ENCODE measurements at places on chromosomes 3 and 15.

GRCh38 chr3:27479806-27480543 is 4.2 kb downstream of the SLC4A7 start:
- DNase-seq: no peak

GRCh38 chr3:4756057-4756775 is 223.0 kb upstream of the BHLHE40 start:
- DNase-seq: no peak

DNA sequence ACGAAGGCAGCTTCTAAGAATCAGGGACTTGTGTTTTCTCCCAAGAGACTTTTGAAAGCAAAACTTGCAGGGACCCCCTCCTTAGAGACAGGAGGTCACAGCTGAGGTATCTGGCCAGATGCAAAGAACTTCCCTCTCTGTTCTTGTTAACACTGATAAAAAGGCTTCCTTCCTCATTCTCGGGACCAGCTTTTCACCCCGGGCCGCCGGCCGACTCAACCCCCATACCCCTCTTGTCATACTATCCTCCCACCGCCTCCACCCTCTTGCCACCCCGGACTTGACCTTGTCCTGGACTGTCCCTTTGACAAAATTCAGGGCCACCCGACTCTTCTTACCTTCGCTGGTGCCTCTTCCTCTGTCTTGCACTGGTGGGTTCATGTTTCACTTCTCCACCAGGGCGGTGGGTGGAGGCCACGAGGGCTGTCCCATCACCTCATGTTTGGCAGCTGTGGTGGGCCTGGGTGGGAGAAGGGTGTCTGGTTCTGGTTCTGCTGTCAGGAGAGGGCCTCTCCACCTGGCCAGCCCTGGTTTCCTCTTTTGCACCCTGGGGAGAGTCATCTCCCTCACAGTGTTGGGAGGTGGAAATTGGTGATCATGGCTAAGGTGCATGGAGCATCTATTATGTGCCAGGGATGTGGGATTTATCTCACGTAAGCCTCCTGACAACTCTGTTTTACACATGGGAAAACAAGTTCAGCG is 32.5 kb downstream of the BHLHE40 start:
- DNase-seq: no peak

DNA sequence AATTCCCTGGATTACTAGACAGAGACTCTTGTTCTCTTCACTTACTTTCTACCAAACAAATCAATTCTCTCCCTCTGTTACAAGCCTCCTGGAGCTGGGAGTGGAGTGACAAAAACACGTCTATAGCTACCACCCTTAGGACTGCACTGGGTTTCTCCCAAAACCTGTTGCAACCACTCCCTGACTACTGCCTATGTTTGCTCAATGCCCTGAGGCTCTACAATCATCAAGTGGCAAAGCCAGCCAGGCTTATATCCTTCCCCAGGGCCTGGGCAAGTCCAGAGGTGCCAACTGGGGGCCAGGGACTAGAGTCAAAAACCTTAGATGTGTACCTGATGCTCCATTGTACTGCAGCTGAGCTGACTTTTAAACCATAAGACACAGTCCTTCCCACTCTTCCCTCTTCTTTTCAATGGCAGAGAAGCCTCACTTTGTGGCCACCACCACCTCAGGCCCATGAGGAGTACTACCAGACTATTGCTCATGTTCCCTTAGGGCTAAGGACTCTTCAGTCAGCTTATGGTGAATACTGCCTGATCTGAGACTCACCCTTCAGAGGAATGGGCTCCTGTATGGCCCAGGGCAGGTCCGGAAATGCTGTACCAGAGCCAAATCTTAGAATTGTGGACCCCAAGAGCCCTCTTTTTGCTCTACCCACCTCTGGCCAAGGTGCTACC is 125.4 kb upstream of the PLCL2 start:
- DNase-seq: no peak

GRCh38 chr3:134666466-134666865 is 15.6 kb upstream of the KY start:
- no peak for DNase-seq

DNA sequence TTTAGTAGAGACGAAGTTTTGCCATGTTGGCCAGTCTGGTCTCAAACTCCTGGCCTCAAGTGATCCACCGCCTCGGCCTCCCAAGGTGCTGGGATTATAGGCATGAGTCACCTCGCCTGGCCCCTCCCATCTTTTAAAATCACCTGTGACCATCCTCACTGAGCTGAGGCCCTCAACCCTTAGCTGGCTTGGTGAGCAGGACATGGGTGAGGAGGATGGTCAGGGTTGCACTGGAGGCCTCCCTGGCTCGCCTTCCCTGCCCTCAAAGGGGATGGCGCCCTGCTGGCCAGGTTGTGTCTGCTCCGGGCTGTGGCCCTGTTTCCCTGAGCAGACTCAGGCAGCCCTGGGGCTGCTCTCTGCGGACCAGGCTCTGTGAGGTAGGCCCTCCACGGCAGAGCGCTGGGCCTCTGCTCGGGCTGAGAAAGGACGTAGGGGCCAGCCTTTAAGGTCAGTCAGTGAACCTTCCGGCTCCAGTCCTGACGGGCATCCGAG is 33.7 kb downstream of the SYNM start:
- peak; percentile 39 for DNase-seq

GRCh38 chr15:44584162-44584749 is 47.3 kb downstream of the EIF3J start:
- no peak for DNase-seq

DNA sequence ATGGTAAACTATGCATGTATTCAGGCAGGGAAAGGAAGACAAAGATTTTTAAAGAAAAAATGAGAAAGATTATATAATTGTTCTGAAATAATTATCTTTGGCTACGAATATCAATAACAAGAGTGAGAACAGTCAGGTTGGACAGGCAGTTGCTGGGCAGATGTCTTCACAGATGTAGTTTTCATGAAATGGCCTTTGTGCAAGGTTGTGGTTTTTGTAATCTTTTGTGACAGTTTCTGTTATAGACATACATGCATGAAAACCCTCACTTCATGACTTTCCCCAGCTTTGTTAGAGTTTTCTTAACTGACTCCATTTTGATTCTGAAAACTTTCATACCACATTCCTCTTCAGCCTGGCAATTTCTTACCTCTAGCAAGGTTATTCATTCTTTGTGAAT is 34.9 kb upstream of the SLC25A36 start:
- DNase-seq: no peak

GRCh38 chr3:42666022-42666421 is 12.5 kb downstream of the ZBTB47 start:
- no peak for DNase-seq

- DNase-seq: no peak
These were observed 27.2 kb downstream of the BCL2A1 start for GRCh38 chr15:79943820-79944219.

- DNase-seq: no peak
These were observed 932.8 kb downstream of the IGSF11 start for GRCh38 chr3:118101891-118102290.

- no peak for DNase-seq
These were observed 42.9 kb downstream of the AKAP13 start for GRCh38 chr15:85423256-85423655.

DNA sequence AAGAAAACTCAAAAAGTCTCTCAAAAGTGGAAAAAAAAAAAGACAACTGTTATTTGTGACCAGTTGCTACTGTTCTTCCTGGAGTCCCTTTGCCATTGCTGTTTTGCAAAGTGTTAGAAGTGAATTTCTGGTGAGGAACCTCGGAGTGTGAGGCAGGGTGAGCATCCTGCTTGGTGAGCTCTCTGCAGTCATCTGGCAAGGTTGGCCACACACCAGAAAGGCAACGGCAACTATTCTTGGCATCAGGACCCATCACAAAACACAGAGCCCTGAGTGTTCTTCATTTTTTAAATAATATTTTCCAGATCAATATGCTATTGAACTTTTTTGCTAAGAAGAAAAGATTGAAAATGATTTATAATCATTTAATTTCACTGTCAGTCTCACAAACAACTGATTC is 60.7 kb downstream of the CGNL1 start:
- DNase-seq: no peak

- no peak for DNase-seq
These were observed 134.4 kb downstream of the PLOD2 start for GRCh38 chr3:146026547-146026946.

- DNase-seq: no peak
These were observed 517.0 kb downstream of the SQOR start for GRCh38 chr15:46151786-46152185.

DNA sequence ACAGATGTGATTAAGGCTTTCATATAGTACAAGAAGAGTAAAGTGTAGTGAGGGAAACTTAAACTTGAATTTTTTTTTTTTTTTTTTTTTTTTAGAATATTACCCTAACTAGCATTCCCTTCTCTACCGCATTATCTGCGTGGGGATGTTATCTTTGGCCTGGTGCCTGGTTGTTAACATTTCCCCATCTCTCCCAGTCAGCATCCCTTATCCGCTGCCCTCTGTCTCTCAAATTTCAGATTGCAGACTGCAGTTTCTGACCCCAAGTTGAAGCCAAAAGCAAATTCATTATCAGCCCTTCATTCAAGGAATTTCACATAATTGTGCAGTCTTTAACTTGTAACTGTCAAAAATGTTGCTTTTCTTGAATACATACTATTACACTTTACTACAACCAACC is 353.0 kb downstream of the PLOD2 start:
- DNase-seq: no peak

DNA sequence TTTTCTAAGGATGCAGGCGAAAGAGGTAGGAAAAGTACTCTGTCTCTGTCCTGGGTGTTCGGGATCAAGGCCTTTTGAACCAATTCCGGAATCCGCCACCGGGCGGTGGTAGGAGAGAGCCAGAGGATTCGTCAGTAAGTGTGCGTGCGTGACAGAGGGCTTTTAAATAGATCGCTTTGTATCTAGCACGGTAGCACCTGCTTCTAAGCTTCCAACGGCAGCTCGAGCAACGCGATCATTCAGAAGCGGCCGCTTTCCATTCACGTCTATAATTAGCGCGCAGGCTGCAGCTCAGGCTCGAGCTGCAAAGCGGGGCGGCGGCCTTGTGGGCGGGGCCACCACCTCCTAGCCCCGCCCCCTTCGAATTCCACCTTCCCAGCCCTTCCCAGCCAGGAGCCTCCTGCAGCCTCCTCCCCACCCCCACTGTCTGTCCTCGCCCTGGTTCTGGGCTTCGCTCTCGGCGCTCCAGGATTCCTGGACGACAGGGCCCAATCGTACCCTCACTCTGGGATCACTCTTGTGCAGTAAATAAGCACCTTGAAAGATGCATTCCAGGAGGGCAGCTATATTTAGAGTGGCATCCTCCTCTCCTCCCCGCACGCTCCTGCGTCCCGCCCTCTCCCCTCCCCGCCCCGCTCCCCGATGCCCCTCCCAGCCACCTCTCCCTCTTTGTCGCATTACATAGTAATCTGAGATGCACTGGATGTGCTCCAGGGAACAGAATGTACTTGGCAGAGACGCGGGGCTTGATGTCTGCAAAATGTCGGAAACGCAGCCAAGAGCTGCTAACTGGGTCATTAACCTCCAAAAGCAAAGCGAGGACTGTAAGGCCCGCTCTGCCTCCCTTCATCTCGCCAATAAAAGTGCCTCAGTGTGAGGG is 224.1 kb upstream of the TPRG1 start:
- peak; percentile 98 for DNase-seq

DNA sequence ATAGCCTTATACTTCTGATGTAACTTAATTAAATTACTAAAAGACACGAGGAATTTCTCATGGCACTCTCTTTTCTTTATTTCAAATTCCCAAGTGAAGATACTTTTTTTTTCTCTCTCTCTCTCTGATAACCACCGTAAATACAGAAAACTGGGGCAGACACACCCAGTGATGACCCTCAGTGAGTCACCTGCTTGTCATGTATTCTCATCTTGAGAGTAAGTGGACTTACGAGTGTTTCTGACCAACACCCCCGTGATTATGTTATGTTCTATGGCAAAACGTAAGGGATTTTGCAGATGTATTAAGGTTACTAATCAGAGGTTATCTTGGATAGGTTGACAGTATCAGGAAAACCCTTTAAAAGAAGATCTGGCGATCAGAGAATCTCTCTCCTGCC is 348.8 kb upstream of the ZNF717 start:
- no peak for DNase-seq

DNA sequence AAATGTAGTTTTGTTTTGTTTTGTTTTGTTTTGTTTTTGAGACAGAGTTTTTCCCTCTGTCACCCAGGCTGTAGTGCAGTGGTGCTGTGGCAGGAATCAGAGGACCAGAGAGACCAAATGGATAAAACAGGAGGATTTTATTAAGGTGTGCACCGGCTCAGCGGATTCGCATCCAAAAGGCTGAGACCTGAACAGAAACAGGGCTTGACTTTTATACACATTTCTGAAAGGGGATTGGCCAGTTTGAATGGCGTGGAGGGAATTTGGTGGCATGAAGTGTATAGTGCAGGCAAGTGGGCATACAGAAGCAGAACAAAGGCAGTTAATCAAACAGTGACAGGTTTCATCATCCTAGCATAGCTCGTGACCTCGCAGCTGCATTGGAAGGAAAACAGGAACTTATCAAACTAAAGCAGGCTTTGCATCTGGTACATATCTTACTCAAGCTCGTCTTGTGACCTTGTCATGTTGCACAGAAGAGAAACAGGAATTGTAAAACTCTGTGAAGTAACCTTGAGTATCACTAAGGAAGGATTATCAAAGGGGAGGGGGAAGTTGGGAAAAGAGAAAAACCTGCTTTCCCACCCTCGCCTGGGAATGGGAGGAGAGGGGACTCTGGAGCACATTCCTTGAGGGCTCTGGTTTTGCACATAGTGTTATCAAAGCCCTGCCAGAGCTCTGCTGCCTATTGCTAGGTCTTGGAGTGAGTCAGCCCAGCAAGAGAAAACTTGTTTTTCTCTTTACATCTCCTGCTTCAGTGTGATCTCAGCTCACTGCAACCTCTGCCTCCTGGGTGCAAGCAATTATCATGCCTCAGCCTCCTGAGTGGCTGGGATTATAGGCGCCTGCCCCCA is 38.5 kb downstream of the C3orf62 start:
- no peak for DNase-seq

- DNase-seq: no peak
These were observed 6.9 kb upstream of the RFX7 start for GRCh38 chr15:56250626-56251025.

DNA sequence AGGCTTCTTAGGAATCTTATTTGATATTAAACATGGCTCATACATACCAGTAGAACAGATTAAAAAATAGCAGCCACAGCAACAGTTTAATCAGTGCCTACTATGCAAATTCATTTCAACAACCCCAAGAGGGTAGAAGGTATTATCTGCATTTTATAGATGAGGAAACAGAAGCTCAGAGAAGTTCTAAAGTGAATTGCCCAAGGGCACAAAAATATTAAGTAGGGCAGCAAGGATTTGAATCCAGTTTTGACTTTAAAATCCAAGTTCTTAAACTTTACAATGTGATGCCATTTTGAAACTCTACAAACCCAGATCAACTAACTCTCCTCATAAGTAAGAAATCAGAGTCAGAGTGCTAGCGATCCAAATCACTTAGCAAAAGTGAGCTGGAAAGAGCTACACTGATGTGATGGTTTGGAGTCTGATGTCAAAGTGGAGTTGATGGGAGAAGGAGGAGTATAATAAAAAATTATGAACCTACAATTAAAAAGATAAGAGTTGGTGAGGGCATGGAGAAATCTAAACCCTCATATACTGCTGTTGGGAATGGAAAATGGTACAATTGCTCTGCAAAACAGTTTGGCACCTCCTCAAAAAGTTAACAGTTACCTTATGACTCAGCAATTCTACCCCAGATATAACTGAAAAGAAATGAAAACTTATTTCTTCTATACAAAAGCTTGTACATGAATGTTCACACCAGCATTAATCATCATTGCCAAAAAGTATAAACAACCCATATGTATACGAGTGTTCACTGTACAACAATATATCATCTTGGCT is 51.0 kb upstream of the PLXND1 start:
- no peak for DNase-seq
